ENCODE measurements at places on chromosomes 4 and X.

DNA sequence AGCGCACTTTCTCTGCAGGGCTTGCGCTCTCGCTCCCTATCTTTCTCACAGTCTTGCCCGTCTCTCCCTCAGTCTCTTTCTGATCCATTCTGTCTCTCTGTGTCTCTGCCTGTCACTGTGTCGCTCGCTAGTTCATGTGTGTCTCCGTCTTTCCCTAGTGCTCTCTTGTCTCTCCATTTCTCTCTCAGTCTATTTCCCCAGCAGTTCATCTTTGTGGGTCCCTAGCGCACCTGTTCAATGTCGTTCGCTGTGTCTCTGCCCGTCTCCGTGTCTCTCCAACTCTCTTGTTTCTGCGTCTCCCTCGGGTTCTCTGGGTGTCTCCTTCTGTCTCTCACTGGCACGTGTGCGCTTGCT is 1.5 kb downstream of the GPR101 start:
- no peak for DNase-seq

DNA sequence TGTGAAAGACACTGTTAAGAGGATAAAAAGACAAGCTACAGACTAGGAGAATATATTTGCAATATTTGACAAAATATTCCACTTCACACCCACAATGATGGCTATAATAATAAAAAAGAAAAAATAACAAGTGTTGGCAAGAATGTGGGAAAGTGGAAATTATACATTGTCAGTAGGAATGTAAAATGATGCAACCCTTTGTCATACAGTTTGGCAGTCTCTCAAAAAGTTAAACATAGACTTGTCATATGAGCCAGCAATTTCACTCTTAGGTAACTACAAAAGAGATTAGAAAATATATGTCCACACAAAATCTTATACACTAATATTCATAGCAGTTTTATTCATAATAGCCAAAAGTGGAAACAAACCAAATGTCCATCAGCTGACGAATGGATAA is 5.2 kb upstream of the RADX start:
- no peak for DNase-seq

GRCh38 chr4:168637872-168638756 is 141.3 kb downstream of the PALLD start:
- DNase-seq: no peak

GRCh38 chr4:170526471-170526870 is 436.7 kb upstream of the AADAT start:
- no peak for DNase-seq

DNA sequence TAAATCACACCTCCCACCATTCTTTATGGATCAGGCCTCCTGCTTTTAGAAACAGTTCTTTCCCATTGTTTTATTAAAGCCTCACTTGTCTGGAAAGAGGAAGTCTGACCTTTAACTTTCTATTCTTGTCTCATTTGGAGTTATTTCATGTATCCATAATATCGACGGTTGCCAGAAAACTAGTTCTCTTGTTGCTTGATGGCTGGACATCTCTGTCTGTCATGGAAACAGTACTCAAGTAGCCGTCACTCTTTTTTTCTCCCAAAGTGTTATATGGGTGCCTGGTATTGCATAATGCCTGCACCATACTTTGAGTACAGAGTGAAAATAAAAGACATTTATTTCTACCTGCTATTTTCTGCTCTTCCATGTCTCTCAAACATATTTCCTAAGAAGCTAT is 61.4 kb downstream of the PHEX start:
- no peak for DNase-seq

- no peak for DNase-seq
Observed at GRCh38 chr4:2068198-2068470, 9.0 kb downstream of the NAT8L start.

- no peak for DNase-seq
Observed at GRCh38 chr4:36835246-36835645, 409.3 kb upstream of the NWD2 start.

DNA sequence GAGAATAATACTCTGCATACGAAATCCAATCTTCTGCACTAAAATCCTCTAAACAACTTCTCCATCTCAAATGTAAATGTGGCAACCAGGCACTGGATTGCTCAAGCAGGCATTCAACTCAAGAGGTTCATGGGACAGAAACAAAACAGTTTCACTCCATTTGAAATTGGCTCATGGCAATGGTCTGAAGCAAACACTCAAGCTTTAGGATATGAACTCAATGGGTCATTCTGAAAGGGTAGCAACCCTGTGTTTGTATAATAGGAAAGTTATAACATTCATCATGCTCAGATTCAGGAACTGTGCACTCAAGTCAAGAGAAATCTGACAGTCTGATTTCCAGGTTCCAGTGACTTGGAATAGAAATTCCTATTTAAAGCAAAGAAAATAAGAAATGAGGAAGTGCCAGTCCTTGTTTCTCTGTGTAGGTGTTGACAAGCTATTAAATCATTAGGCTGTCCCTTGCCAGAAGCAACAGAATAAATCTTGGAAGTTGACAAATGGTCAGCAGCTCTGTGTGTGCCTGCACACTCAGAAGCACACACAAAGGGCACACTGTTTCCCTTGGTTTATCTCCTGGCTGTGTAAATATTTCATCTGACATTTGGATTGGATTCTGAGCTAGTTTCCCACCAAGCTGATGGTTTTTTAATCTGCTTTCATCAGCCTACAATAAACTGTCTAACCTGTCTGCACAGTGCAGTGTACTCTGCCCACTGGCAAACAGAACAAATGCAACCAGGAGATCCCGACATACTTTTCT is 75.9 kb upstream of the CITED1 start:
- DNase-seq: no peak

DNA sequence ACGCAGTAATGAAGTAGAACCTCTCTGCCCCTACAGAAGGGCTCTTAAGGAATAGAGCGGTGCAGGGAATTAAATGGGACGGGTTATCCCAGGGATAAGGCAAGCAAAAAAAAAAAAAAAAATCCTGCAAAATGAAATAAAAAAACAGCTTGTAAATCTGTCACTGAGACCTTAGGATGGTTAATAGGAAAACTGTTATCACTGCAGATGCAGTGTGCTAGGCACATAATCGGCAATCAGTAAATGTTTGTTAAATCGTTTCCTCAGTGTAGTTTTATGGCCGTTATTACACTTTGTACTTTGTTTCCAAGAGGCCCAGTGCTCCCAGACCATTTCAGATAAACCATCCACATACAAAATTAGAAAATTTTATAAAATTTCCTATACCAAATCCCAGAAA is 1.0 kb downstream of the HNRNPH2 start:
- no peak for DNase-seq

DNA sequence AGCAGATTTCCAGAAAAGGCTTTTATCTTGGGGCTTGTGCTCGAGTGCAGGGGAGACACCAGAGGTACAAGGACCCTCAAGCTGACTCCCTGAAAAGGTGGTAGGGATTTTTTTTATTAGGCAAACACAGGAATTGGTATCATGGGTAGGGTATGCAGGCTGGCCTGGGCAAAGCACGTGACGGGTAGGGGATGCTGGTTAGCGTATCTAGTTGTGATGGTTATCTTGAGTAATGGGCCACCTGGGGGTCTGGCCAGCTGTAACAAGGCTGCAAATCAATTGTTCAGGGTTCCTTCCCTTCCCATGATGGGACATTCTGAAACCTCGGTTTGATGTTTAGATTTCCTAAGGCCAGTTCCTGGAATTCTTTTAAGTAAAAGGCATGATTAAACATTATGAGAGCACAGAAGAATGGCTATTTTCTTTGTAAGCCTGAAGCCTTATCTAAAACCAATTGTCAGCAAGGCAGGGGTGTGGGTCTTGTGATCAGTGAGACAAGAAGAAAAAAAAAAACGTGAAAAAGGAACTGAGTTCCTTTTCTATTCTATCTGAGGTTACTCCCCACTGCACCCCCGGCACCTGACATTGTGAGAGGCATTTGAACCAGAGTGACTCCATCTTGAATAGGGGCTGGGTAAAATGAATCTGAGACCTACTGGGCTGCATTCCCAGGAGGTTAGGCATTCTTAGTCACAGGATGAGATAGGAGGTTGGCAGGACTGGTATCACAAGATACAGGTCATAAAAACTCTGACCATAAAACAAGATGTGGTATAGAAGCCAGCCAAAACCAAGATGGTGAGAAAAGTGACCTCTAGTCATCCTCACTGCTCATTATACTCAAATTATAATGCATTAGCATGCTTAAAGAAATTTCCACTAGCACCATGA is 64.2 kb upstream of the S100G start:
- no peak for DNase-seq

DNA sequence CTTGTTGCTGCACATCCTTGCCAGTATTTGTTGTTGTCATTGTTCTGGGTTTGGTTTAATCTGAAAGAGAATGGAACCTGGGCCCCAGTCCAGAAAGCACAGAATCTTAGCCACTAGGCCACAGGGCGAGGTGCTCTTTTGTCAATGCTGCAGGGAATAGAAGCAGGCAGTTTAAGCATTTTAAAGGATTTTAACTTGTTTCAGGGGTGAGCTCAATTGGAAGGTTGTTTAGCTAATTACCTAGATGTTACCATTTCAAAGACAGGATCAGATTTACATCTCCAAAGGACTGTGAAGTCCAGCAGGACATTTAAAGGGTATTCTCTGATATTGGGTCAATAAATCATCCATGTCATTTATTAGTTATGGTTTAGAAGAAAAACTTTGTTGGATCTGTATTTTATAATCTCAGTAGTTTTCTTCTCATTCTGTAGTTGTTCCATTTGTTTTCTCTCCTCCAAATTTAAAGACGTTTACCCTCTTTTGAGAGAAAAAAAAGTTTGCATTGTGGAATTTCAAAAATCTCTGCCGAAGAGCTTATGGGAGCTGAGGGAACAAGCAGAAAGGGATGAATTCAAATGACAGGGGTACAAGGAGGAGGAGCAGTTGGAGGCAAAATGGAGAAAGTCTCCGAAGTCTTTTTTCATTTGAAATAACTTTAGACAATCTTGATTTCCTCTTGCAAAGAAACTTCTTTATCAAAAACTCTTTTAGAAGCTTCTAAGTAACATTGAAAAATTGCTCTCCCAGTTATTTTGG is 57.5 kb upstream of the FAM47C start:
- DNase-seq: no peak

GRCh38 chr4:3433138-3433869 is 8.5 kb upstream of the HGFAC start:
- no peak for DNase-seq

- DNase-seq: peak; percentile 70
Observed at GRCh38 chrX:11792461-11793421, 34.7 kb downstream of the MSL3 start.

- DNase-seq: no peak
Observed at GRCh38 chrX:118682258-118683014, 45.0 kb upstream of the IL13RA1 start.

- DNase-seq: no peak
Observed at GRCh38 chrX:38154818-38155217, 65.9 kb downstream of the SRPX start.

- no peak for DNase-seq
Observed at GRCh38 chr4:185011408-185011807, 6.9 kb upstream of the HELT start.

DNA sequence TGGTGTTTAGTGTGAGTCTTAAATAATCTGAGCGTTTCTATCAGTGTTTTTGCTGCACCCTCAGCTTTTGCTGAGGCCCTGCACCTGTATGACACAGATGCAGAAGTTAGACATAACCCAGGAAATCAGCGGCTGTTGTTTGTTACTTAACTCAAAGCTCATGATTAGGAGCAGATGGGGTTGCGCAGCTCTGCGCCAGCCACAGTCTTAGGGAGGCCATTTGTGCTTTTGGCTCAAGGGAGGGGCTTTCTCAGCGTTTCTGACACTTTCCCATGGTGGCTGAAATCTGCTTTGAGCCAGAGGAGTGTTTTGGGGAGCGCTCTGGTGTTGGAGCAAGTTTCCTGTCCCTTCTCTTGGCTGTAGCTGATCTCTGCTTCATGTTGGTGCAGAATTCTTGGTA is 433.8 kb downstream of the NAF1 start:
- DNase-seq: no peak

- no peak for DNase-seq
Observed at GRCh38 chr4:65096630-65097029, 573.7 kb downstream of the EPHA5 start.

GRCh38 chr4:71383984-71384383 is 45.2 kb downstream of the SLC4A4 start:
- no peak for DNase-seq

DNA sequence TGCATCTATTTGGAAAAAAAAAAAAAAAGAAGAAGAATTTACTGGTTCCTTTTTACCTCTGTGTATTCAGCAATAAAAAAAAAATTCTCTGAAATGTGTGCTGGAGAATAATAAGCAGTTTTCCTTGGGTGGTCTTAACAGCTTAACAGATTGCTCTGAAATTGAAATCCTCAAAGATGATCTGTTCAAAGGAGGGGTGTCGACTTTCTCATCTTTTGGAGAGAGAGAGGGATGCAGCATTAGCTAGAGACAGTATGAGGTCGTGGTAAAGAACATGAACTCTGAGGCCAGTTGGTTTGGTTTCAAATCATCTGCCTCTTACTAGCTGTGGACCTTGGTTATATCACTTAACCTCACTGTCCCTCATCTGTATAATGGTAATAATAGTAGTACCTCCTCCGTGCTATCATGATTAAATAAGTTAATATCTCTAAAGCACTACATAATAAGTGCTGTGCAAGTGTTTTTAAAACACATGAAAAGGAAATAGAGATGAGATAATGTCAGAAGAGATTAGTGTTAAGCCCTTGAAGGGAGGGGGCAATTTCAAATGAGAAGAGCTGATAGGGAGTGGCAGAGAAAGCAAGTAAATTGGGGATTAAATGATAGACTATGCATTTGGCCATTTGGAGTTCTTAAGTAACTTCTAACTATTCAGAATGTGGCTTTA is 109.9 kb upstream of the LIMCH1 start:
- DNase-seq: no peak

- no peak for DNase-seq
Observed at GRCh38 chr4:127783955-127784770, 2.0 kb downstream of the HSPA4L start.

- DNase-seq: no peak
Observed at GRCh38 chrX:49995107-49995731, 72.8 kb downstream of the CLCN5 start.

- DNase-seq: no peak
Observed at GRCh38 chr4:102466298-102466697, 34.9 kb upstream of the NFKB1 start.

- DNase-seq: no peak
Observed at GRCh38 chr4:174658246-174658645, 136.0 kb upstream of the HPGD start.

GRCh38 chr4:142262956-142263355 is 583.1 kb downstream of the INPP4B start:
- DNase-seq: no peak

DNA sequence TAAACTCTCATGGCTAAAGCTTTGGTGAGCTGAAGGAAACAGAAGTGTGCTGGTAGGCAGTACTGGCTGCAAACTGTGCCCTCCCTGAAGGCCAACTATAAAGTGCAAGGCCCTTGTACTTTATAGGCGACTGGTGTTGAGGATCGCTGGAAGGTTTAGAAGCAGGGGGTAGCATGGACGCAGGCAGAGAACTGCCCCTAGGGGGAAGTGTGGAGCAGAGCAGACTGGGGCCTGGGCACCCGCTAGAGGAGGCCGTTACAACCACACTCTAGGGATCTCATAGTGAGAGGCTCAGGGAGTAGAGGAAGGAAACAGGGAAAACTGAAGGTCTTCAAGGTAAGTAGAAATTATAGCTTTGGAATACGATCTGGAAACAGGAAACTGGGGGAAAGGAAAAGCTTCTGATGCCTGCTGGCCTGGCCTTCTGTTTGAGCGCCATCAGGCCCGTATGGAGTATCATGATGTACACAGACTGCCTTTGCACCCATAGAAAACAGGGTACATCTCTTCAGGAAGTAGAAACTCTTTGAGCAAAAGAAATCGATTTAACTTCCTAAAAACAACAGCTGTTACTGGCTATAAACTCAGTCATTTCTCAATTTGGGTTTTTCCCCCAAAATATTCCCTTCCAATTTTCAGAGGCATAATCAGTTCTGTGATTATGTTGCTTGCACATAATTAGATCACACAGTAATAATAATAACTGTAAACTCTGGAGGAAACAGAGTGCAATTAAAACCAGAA is 23.9 kb upstream of the TMSB4X start:
- DNase-seq: no peak
